NCI-H524 (cell line): ENCODE measurements at places on chromosomes 16 and 17.
A peak's percentile ranks its signal among the peaks of the same experiment; 100 is the strongest.

DNA sequence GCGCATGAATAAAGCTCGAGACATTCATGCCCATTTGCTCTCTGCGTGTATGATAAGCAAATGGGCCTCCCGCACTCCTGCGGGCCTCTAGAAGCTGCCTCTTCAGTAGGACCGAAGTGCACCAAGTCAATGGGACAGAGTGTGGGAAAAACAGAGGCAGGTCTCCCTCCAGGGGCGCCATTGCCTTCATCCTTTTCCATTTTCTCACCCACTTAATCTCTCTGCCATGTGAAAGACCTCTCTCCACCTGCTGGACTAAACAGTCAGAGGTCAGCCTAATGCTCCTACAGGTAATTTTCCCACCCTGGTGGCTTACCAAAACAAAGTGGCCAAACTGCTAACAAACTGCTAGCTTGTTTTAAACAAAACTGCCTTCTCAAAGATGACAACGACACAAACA is 210.9 kb downstream of the ZFHX3 start:
- peak; percentile 39 for DNase-seq

- DNase-seq: no peak
Measured at GRCh38 chr16:27918755-27919154, 144.8 kb downstream of the GSG1L start.

GRCh38 chr16:83742124-83742899 is 65.5 kb upstream of the HSBP1 start:
- no peak for DNase-seq

GRCh38 chr17:33201283-33201682 is 91.8 kb downstream of the ASIC2 start:
- DNase-seq: no peak

- DNase-seq: no peak
Measured at GRCh38 chr16:85935391-85935973, 36.5 kb downstream of the IRF8 start.

- no peak for DNase-seq
Measured at GRCh38 chr17:32927724-32928585, at the start of gene TMEM98. Gene TMEM98, plus strand, starts transcription at chr17:32928153. Its CDS starts 3,376 bp downstream, at chr17:32931529.

- no peak for DNase-seq
Measured at GRCh38 chr17:41058741-41059140, 1.2 kb downstream of the KRTAP2-3 start.

GRCh38 chr16:80029761-80030481 is 429.4 kb upstream of the MAF start:
- no peak for DNase-seq

GRCh38 chr16:50833929-50834328 is 92.0 kb downstream of the CYLD start:
- no peak for DNase-seq

DNA sequence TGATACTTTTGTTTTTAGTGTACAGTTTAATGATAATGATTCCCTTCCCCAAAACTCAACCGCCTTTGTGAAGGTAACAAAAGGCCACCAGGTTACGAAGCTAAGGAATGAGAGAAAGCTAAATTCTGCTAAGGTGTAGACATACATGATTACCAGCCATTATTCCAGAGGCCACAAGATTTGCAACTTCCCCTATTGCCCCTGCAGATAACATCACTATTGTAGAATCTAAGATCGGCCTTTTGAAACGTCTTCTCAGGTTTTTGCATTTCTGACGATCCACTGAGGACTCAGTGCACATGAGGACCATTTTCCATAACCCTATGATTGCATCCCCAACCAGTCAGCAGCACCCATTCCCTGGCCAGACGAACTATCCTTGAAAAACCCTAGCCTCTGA is 33.9 kb upstream of the SNN start:
- DNase-seq: no peak

GRCh38 chr16:15051387-15051951 is 4.4 kb downstream of the NTAN1 start:
- no peak for DNase-seq

- peak; percentile 16 for DNase-seq
Measured at GRCh38 chr17:51850201-51850600, 308.3 kb downstream of the CA10 start.

GRCh38 chr17:76397687-76398522 is 13.5 kb downstream of the SPHK1 start:
- peak; percentile 95 for DNase-seq

DNA sequence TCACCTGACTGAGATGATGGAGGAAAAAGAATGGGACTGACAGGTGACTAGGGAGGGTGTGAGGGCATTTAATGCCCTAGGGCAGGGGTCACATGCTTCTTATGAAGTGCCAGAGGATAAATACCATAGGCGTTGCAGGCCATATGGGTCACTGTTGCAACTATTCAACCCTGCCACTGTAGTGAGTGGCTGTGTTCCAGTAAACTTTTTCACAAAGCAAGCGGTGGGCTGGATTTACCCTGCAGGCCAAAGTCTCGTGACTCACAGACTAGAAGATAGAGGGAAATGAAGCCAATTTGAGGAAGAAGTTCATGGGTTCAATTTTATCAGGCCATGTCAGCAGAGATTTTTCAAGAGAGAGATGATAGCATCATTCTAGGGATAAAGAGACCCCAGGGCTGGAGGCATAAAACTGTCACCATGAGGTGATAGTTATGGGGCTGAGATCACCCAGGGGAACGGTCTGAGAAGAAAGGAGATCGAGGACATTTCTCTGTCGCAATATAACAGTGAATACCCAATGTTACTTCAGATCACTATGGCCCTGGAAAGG is 8.6 kb downstream of the ARHGAP17 start:
- DNase-seq: no peak

- no peak for DNase-seq
Measured at GRCh38 chr16:22282254-22282892, 14.8 kb upstream of the POLR3E start.

GRCh38 chr17:69581061-69581961 is 166.8 kb downstream of the MAP2K6 start:
- DNase-seq: no peak

DNA sequence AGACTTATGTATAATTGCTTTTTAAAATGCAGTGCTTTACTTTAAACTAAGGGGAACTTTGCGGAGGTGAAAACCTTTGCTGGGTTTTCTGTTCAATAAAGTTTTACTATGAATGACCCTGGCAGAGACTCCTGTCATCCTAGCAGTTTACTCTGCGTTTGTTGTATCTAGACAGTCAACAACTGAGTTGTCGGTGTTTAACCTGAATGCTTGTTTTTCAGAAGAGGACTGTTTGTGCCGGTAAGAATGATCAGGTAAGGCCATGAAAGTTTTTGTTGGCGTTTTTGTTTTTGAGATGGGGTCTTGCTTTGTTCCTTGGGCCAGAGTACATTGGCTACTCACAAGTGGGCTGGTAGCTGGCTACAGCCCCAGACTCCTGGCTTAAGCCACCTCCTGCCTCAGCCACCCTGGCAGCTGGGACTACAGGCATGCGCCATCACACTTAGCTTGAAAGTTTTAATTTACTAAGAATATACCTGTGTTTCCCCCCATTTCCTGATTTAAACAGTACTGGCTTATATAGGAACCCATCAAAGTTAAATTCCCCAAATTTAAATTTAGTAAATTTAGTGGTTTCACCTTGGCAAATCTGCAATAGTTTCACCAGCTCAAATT is 11.9 kb downstream of the HERPUD1 start:
- DNase-seq: no peak

DNA sequence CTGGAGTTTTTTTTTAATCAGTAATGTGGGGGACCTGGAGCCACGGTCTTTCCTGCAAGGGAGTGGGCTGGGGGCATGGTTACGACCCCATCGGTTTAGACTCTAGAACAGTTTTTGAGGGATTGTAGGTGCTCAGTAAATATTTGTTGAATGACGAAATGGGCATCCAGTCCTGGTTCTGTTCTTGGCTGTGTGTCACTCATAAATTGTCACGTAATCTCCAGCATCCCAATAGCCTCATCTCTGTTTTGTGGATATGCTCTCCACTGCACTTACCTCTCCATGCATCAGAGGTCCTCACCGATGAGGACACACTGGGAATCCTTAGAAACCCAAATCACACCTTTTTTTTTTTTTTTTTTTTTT is 497 bp upstream of the SLC38A7 start:
- DNase-seq: no peak

- DNase-seq: no peak
Measured at GRCh38 chr16:7967996-7968509, 622.3 kb downstream of the TMEM114 start.

GRCh38 chr17:27247071-27247957 is 46.6 kb upstream of the WSB1 start:
- DNase-seq: no peak

- DNase-seq: no peak
Measured at GRCh38 chr17:69870751-69871199, 204.2 kb upstream of the KCNJ16 start.

DNA sequence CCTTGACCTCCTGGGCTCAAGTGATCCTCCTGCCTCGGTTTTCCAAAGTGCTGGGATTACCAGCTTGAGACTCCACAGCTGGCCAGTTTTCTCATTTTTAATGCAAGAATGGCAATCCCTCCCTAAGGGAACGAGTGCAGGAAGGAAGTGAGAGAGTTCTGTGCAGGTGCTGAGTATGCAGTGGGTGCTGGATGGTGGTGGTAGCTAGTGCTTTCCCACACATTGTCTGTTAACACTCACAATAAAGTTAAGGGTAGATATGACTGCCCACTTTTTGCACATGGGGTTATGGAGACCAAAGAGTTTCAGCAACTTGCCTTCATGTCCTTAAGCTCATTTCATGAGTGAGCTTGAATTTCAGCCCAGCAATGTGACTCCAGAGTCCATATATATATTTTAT is 18.5 kb downstream of the RGS9 start:
- peak; percentile 65 for DNase-seq

- no peak for DNase-seq
Measured at GRCh38 chr16:69188716-69189115, 1.8 kb downstream of the SNTB2 start.

DNA sequence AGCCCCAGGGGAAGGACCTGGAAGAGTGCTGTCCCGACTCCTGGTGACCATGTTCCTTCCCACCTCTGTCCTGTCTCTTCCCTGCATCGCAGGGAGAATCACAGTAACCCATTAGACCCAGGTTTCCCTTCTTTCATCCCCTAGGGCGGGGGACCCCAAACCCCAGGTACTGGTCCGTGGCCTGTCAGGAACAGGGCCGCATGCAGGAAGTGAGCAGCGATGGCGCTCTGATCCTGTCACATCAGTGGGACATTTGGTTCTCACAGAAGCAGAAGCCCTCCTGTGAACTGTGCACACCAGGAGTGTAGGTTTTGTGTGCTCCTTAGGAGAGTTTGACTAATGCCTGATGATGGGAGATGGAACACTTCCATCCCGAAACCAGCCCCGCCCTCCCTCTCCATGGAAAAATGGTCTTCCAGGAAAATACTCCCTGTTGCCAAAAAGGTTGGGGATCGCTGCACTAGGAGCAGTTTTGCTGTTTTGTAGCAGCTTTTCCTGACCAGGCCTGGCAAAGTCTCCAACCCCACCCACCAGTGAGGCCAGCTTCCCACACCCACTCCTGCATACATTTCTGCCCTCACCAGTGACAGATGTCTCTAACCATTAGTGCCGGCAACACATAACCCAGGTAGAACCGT is 10.5 kb downstream of the MNT start:
- no peak for DNase-seq

GRCh38 chr17:50538549-50539410 is 6.2 kb downstream of the EPN3 start:
- DNase-seq: no peak

DNA sequence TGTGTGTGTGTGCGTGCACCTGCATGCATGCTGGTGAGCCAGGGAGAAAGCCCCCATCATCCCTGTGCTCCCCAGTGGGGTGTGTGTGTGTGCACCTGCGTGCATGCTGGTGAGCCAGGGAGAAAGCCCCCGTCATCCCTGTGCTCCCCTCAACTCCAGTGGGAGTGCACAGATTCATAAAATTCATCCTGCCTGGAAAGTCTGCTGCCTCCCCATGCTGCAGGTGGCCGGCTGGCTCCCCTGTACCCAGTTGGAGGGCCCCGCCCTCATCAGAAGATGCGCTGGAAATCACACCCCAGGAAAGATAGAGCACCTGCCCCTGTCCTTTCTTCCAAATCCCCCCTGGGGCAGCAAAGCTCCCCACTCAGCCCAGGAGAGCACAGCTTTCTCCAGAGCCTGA is 84.8 kb upstream of the DOC2B start:
- DNase-seq: no peak
